ENCODE measurements at places on chromosomes 16 and 17. TPM values are rescaled to one million over a fixed set of nuclear protein-coding genes. Genes with fewer than 3 reads are reported as not detected.

- DNase-seq = no peak
Measured at GRCh38 chr17:65394811-65395472, 166.5 kb downstream of the AXIN2 start.

DNA sequence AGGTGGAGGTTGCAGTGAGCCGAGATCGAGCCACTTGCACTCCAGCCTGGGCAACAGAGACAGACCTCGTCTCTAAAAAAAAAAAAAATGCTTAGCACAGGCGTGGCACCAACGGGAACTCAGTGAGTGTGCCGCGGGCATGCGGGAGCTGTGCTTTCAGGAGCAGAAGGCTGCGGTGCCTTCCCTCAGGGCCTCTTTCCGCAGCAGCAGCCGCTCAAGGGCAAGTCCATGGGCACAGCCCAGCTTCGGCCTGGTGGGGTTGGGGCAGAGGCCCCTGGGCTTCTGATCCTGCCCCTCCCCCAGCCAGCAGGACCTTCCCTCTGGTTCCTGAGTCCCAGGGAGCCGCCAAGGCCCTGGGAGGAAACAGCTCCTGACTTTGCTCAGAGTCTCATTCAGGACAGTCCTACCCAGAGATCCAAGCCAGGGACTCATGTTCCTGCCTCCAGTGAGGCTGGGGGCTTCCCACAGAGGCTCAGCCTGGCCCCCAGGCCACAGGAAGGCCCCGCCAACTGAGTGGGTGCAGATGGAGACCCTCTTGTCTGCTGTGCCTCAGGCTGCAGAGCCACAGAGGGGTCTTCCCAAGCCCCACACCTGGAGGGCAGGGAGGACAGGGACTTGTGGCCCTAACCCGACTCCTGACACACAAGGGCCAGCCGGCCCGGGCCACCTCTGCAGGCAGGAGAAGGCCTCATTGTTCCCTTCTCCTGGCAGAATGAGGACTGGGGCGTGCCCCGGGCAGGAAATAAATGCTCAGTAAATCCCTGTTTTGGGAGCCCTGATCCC, 3.3 kb upstream of the ZG16B start:
- no peak for DNase-seq

DNA sequence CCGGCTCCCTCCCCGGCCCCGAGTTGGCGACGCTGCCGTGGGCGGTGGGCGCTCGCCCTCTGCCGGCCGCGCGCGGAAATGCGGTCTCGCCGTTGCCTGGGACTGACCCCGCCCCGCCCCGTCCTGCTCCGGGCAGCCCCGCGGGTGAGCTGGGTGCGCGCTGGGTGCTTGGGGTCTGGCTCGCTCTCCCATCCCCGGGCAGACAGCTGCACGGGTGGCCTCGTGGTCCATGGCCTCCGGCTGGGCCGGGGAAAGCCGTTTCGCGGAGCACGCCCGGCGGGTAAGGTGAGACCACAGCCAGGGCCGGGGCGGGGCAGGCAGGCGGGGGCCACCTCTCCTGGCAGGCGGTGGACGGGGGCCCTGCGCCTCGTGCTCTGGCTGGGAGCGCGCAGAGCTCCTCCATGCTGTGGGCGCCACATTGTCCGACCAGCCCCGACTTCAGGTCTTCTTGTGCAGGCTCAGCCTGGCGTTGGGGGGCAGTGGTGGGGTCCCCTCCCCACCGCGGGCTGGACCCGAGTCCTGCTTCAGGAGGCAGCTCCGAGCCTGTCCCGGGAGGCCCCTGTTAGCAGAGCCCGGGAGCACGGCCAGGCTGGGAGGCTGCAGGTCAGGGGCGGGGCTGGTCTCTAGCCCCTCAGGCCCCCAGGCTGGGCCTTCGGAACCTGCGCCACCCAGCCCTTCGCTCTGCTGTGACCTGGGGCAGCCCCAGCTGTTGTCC, 7.0 kb upstream of the C1QTNF8 start:
- DNase-seq = peak; percentile 62

- no peak for DNase-seq
Measured at GRCh38 chr16:4583906-4584305, 27.8 kb downstream of the C16orf96 start.

DNA sequence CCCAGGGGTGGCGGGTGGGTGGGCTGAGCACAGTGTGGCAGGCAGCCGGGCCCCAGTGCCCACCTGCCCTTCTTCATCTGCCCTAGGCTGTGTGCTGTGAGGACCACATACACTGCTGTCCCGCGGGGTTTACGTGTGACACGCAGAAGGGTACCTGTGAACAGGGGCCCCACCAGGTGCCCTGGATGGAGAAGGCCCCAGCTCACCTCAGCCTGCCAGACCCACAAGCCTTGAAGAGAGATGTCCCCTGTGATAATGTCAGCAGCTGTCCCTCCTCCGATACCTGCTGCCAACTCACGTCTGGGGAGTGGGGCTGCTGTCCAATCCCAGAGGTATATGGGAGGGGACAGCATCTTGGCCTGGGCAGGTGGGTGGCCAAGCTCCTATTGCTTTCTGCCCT, 6.4 kb downstream of the GRN start:
- no peak for DNase-seq

DNA sequence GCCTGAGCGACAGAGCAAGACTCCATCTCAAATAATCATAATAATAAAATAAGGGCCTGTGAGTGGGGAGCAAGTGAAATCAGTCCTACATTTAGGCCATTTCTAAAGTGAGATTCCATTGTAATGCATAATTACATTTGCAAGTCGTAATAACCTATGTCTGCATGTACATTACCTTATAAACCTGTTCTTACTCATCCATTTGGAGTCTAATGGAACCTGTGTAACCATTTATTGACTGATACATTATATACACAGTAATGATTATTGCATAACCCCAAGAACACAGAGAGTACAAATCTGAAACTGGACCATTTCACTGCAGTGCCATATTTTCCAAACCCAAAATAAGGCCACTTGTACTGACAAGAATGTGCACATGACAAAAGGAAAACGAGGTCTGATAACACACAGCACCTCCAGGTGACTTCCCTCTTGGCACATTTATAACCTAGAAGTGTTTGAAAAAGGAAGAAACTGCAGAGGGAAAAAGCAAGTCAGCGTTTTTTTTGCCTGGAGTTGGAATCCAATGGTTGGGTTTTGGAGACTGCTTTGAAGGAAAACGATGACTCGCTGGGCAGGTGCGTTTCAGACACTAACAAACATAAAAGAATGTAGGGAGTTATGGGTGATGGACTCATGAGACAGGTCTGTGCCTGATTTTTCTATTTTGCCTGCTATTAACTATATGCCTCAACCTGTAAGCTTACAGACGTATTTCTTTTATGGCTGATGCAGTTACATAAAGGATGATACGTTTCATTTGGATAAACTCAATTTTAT, 63.6 kb upstream of the KIFC3 start:
- no peak for DNase-seq

DNA sequence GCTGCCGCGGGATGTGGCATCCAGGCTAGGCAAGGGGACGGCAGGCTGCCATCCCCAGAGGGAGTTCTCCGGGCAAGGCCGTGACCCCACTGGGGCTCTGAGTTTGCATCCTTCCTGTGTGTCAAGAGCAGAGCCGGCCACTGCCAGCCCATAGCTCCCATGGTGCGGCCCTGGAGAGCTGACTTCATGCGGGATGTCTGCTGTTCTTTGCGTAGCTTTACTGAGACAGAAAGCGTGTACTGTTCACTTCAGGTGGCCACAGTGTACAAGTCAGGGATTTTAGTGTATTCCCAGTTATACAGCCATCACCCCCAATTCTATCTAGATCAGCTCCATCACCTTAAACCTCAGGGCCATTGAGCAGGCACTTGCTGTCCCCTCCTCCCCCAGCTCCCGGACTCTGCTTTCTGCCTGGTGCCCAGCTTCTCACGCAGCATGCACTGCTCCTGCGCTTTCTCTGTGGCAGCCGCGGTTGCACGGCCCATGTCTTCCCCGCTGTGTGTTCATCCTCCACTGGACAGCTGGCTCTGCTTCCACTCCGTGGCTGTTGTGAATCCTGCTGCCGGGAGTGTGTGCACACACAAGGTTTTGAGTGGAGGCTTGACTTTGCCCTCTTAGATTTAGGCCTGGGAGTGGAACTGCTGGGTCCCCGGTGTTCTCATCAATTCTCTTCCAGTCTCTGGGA, 71.2 kb downstream of the KLHDC4 start:
- DNase-seq = no peak

GRCh38 chr17:47850692-47851573, at the start of gene SP6:
Gene SP6 (minus strand): TSS chr17:47851163. CDS start chr17:47848429, 2,734 bp downstream.
- DNase-seq = peak; percentile 62

DNA sequence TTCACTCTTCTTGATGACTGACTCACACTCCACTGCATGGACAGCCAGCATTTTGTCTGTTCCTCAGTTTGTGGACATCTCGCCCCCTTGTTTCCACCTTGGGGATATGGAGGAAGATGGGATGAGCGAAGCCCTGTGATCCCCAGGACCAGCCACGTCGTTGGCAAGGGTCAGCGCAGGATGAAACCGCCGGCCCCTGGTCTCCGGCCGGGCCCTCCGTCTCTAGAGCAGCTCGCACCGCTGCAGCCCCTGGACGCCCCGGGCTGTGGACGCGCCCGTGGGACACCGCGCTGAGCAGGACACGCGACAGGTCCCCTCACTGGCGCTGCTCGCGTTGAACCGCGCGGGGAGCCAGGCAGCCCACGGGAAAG, 604 bp upstream of the ZC3H18 start:
- peak; percentile 37 for DNase-seq

- DNase-seq = no peak
Measured at GRCh38 chr16:89505204-89506112, 2.7 kb upstream of the SPG7 start.

GRCh38 chr16:88705076-88705684, 1.0 kb downstream of the RNF166 start:
- no peak for DNase-seq

DNA sequence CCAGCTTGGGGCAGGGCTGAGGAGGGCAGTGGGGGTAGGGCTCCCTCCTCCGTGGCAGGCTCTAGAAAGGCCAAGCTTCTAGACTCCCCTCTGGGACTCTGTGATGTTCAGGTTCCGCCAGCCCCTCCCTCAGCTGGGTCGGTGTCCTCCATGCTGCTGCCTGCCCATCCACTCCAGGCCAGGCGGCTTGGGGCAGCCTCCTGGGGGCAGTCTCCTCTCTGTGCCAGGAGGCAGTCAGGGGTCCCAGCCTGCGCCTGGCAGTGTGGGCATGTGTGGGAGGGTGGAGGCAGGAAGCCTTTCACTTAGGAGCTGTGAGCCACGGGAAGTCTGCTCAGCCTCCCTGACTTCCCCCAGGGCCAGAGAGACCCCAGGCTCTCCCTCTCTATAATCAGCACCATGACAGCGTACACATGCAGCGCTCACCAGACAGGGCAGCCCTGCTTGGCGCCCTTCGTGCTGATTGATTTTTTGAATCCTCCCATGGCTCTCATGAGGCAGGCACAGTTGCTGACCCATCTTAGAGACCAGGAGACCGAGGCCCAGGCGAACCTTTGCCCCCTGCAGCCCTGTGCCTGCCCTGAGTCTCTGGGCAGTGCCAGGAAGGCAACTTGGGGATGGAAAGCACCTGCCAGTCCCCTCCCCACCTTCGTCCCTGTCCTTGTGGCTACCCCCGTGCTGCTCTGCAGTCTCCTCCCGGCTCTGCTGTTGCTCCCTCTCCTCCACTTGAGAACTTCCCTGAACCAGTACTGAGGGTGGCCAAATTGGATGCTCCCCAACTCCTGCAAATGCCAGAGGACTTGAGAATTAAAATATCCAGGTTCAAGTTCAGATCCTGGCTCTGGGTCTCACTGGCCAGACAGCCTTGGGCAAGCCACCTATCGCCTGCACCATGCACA, 234.7 kb upstream of the GSE1 start:
- no peak for DNase-seq

- no peak for DNase-seq
Measured at GRCh38 chr16:50548909-50549560, 839 bp downstream of the NKD1 start.

DNA sequence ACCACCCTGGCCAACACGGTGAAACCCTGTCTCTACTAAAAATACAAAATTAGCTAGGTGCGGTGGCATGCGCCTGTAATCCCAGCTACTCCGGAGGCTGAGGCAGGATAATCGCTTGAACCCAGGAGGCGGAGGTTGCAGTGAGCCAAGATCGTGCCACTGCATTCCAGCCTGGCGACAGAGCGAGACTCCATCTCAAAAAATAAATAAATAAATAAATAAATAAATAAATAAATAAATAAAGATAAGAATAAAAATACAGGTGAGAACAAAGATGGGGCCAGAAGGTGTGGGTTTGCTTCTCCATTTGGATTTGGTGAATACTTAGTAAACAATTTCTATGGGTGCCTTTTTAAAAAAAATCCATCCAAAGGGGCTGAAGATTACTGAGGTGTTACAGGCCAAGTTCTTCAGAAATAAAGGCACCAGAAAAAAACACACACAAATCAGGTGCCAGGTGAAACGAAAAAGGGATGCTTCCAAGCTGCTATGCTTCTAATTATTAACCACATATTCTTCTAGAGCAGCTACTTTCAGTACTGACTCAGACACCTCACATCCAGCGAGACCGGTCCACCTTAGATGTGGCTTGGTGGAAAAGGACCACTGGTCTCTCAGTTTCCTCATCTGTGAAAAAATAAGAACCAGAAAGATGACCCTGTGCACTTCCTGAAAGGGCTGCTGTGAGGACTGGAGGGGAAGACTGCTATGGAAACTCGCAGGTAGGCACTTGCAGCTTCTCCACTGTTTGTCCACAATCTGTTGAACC, 9.2 kb downstream of the GLYR1 start:
- no peak for DNase-seq

GRCh38 chr16:53999841-54000240, 286.7 kb downstream of the IRX3 start:
- no peak for DNase-seq

DNA sequence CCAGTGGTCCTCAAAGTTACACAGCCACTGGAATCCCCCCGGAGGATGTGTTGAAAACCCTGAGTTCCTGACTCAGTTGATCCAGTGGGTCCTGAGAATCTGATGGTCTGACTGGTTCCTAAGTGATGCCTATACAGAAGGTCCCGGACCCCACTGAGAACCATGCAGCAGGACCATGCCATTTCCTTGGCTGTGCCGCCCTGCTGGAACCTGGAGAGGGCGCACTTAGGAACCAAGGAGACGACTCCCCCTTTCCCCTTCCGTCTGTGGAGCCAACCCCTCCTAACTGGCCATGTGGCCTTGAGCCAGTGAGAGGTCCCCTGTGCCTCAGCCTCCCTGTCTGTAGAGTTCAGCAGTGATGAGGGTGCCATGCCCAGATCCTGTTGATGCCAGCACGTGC, 22.0 kb downstream of the C16orf74 start:
- DNase-seq = no peak

GRCh38 chr17:66190738-66191592, 968 bp downstream of the CEP112 start:
- no peak for DNase-seq

DNA sequence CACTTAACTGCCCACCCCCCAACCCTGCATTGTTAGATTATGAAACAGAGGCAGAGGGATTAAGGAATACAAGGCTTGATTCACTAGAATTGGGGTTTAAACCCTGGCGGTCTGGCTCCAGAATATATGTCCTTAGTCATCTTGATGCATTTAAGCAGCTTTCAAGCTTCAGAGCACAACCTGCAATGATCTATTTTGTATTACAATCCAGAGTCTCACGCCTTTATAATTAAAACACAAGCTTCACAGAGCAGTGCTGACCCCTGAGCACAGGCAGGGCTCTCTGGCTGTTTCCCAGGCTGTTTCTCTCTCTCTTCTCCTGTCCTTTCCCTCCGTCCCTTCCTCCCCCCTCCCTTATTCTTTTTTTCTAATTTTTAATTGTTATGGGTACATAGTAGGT, 209.1 kb downstream of the SPECC1 start:
- no peak for DNase-seq

The C17orf50 gene
- total RNA-seq = not detected

The GCGR gene
- not detected for total RNA-seq

The TRIM65 gene
- total RNA-seq = 8.1 TPM

The CLDN7 gene
- 0.54 TPM for total RNA-seq

The PSMD12 gene
- 45.5 TPM for total RNA-seq
